ENCODE measurements at places on chromosomes 5 and 9.

DNA sequence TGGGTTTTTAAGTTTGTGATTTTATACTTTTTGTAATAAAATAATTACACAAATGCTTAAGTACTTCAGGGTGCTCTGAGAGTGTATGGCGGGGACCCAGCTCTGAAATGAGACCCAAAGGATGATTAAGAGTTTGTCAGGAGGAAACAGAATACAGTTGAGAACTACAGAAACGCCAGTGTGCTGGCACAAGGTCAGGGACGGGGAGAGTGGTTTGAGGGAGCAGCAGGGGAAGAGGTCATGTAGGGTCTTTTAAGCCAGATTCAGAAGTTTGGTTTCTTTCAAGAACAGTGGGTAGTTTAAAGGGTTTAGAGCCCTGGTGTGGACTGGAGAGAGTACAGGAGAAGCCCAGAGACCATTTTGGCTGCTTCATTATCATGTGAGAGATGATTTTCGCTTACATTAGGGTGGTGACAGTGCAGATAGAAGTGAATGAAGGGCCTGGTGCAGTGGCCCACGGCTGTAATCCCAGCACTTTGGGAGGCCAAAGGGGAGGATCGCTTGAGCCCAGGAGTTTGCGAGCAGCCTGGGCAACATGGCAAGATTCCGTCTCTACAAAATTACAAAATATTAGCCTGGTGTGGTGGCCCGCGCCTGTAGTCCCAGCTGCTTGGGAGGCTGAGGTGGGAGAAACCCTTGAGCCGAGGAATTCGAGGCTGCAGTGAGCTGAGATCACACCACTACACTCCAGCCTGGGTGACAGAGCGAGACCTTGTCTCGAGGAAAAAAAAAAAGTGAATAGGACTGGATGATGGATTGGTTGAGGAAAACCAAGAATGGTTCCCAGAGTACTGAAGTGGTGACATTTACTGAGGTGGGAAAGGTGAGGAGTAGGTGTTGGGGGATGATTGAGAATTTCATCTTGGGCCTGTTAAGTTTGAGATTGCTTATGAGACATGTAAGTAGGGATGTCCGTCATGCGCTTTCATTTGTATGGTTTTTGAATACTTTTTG, 1.4 kb upstream of the ETF1 start:
- DNase-seq = no peak

- no peak for DNase-seq
These were observed 74.5 kb upstream of the PALM2AKAP2 start for GRCh38 chr9:109705515-109705914.

GRCh38 chr5:89133129-89133528, 250.1 kb upstream of the MEF2C start:
- no peak for DNase-seq

DNA sequence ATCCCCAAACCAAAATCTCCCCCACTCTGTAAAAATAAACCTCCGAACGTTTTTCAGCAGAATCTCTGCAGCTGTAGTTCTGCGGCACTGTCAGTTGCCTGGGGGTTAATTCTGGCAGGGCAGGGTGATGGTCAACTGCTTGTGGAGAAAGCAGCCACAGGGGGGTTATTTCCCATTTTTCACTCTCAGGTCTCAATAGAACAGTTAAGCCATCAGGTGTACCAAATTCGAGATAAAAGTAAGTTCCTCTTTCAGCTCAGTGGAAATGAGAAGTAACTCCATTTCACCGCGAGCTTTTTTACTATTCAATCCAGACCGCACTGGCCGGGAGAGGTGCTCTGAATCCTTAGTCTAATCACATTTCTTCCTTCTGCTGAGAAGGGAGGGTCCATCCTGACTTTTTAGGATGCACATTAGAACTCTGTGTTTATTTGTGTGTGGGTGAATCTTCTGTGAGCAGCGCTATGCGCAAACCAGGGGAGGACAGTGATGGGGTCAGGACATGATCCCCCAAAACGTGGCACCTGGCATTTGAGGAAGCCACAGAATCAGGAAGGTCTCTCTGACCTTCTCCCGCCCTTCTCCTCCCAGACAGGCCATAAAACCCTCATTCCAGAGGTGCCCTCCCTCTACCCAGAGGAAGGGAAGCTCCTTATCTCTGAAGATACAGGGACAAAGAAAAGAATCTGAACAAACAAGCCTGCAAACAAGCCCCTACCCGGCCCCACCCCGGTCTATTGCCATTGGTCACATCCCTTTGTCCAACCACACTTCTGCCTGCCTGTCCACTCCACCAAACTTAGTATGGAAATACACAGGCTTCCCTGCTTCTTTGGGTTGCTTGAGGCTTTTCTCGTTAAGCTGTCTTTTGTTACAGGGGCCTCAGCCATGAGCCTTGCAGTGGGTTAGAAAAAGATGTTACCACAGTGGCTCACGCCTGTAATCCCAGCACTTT, 229.0 kb downstream of the ROR2 start:
- DNase-seq = no peak

DNA sequence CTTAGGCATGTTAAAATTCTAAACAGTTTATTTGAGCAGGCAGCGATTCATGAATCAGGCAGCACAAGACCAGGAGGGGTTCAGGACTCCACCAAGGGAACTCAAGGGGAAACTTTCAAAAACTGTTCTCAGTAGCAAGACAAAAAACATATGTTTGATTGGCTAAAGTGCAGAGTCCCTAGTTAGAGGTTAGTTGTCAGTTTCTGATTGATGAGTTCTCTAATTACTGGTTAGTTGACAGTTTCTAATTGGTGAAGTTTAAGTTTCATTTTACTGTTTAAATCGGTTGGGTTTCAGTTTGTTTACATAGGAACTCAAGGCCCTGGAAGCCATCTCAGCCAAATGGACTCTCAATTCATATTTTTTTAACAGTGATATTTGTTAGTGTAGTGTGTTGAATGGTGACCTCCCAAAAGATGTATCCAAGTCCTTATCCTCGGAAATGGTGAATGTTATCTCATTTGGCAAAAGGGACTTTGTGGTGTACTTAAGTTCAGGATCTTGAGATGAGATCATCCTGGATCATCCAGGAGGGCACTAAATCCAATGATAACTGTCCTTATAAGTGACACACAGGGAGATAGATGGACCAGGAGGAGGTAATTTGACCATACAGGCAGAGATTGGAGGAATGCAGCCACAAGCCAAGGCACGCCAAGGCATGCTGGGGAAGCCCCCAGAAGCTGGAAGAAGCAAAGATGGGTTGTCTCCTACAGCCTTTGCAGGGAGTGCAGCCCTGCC, 219.2 kb upstream of the RAI14 start:
- no peak for DNase-seq

DNA sequence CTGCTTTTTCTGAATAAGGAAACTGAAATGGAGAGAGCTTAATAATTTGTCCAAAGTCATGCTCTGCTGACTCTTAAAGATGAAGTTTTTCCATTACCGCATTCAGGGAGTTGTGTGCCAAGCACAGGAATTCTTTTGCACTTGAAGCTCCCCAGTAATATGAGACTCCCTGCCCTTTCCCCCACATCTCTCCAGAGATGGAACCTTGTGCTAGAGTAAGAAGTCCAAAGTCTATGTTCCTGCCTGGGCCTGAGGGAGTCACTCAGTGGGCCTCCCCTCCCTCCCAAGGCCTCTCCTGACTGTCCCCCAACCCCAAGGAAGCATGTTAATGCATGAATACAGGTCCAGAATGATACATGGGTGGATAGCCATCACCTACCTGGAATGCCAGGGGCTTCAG, 173.3 kb upstream of the SEMA6A start:
- DNase-seq = no peak

GRCh38 chr5:136043551-136043950, 14.8 kb downstream of the TGFBI start:
- no peak for DNase-seq

- DNase-seq = no peak
These were observed 7.6 kb upstream of the NEURL1B start for GRCh38 chr5:172633403-172633970.

DNA sequence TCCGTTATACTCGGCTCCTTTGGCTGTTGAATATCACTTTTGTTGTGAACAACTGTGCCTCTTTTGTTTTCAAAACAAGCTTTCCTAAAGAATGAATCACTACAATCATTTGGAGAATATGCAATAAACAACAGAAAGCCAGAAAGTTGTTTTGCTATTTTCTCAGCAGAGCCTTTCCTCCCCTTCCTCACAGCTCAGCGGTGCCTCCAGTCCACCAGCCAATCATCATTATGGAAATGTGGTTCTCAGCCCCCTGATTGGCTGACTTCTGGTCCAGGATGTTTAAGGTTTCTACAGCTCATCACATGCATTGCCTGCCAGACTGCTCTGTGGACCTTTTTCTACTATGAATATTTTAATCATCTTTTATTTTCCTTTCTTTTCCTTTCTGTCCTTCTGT, 9.1 kb upstream of the ZNF608 start:
- no peak for DNase-seq

DNA sequence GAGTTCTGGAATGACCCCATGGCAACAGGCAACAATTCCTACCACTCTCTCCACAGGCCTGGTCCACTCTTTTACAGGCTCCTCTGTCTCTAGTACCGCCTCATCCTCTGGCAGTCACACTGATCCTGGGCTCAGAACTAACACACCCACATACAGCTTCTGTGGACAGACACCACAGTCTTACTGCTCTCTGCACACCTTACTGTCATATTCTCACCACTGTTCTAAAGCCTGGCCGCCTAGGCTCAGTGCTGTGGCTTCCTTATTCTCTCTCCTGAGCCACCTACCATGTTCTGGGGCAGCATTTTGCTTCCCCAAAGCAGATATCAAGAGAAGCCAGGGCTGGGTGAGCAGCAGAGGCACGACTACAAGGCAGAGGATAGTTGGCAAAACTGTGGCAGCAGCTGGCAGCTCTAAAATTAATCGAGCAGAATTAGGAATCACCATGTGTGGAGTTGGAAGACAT, 14.8 kb downstream of the REEP5 start:
- DNase-seq = no peak
